ENCODE measurements at places on chromosomes 11 and 22. TPM values are rescaled to one million over a fixed set of nuclear protein-coding genes. Genes with fewer than 3 reads are reported as not detected.

GRCh38 chr11:100777103-100777502, 90.0 kb downstream of the ARHGAP42 start:
- peaks cover 36% of the 10 kb centered on the region for H3K4me1 ChIP-seq
- peaks cover 12% of the 10 kb centered on the region for H3K36me3 ChIP-seq
- peak overlapping the region; percentile 51 for H3K4me3 ChIP-seq
- H3K27me3 ChIP-seq, result no peaks in the 10 kb centered on the region
- peak; percentile 99 for DNase-seq
- peak overlapping the region; percentile 93 for H3K27ac ChIP-seq

The TRIM48 gene
- not detected for total RNA-seq

The NLRP14 gene
- total RNA-seq, result not detected

DNA sequence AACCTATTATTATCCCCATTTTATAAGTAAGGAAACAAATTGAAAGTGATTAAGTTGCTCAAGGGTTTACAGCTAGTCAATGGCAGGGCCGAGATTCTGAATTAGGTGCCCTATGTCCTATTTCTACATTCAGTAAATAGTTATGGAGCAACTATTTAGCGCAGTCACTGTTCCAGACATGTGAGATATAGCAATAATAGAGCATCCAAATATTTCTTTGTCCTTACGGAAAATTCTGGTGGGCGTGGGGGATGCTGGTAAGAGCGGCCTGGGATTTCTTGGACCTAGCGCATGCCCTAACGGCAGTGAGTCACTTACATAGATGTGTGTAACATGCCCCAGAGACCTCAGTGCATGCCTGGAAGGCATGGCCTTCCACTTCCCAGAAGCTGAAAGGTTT, 4.4 kb downstream of the DTX4 start:
- H3K4me3 ChIP-seq, result no peak overlapping the region
- H3K27me3 ChIP-seq, result no peaks in the 10 kb centered on the region
- peaks cover 45% of the 10 kb centered on the region for H3K4me1 ChIP-seq
- H3K36me3 ChIP-seq, result no peaks in the 10 kb centered on the region

The CTSW gene
- total RNA-seq, result not detected

- peak; percentile 23 for DNase-seq
- H3K36me3 ChIP-seq, result peaks cover 3% of the 10 kb centered on the region
- H3K27ac ChIP-seq, result no peak overlapping the region
- H3K27me3 ChIP-seq, result no peaks in the 10 kb centered on the region
- no peak overlapping the region for H3K4me3 ChIP-seq
These were observed 13.7 kb upstream of the CSNK2A3 start for GRCh38 chr11:11366793-11367192.

Measured in PC-3 (cell line).